ENCODE measurements at places on chromosomes 6 and 20.
A peak's percentile ranks its signal among the peaks of the same experiment; 100 is the strongest.

GRCh38 chr6:109383438-109383940 lies 1.2 kb upstream of the CD164 start:
- no peak for DNase-seq

- DNase-seq: no peak
Measured at GRCh38 chr6:123928529-123928928, 124.9 kb downstream of the NKAIN2 start.

GRCh38 chr20:45857882-45858216 lies 435 bp downstream of the ZSWIM3 start:
- DNase-seq: peak; percentile 66

DNA sequence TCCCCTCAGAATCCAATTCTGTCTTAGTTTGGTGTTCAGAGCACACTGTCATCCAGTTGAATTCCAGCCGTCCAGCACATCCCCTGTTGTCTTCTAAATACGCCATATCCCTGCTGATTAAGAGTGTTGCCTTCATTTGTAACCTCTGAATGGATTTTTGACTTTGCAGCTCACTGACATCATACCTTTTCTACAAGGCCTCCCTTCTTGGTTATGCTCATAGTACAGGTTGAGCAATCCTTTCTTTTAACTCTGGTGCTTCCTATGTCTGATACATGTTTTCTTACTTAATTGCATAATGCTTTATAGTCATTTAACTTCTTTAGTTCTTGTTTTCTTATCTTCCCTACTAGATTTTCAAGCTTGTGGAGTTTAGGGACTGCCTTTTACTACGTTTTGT lies 36.4 kb downstream of the XRN2 start:
- no peak for DNase-seq
